ENCODE measurements at places on chromosomes 2 and 18.

DNA sequence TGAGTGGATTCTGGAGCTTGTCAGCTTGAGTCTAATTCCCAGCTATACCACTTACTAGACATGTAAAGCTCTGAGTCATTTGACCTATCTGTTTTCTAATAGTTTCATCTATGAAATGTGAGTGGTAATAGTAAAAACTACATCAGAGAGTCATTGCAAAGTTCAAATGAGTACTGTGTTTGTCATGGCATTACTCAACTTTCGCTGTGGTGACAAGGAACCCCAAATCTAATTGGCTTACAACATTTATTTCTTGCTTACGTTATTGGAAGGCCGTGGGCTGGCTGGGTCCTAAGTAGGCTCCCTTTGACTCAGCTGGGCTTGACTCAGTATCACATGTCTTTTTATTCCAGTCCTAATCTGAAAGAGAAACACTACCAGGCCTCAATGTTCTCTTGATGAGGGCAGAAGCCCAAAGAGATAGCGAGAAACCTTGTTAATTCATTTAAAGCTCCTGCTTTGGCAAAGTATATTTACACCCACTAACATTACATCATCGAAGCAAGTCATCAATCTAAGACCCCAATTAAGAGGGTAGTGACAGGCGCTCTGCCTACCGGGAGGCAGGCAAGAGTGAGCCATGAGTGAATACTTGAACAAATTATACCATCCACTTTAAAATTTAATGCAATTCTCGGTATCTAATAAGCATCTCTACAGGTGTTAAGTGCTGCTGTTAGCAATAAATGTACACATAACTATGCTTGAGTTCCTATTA lies 431.8 kb upstream of the SPHKAP start:
- peak; percentile 98 for DNase-seq

DNA sequence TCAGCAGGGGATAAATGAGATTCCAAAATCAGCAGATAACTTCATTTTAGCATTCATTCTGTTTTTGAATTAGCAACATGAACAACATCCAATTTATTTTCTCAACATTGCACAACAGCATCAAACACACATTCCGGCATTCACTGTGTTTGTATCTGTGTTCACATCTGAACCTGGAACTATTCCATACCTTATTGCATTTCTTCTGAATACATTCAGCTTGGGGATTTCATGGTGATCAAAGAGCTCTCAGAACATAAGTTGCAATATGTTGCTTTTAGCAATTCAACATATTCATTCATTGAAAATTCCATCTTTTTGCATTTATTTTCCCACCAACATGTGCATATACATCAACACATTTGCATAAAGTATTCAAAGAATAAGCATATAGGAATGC lies 1431.7 kb upstream of the PIK3C3 start:
- peak; percentile 20 for DNase-seq

GRCh38 chr18:47756364-47757016 lies 174.0 kb downstream of the SMAD2 start:
- peak; percentile 63 for DNase-seq

GRCh38 chr18:54184836-54185235 lies 39.6 kb downstream of the MBD2 start:
- no peak for DNase-seq

- DNase-seq = no peak
These were observed 16.7 kb downstream of the EXOC6B start for GRCh38 chr2:72809095-72809494.

DNA sequence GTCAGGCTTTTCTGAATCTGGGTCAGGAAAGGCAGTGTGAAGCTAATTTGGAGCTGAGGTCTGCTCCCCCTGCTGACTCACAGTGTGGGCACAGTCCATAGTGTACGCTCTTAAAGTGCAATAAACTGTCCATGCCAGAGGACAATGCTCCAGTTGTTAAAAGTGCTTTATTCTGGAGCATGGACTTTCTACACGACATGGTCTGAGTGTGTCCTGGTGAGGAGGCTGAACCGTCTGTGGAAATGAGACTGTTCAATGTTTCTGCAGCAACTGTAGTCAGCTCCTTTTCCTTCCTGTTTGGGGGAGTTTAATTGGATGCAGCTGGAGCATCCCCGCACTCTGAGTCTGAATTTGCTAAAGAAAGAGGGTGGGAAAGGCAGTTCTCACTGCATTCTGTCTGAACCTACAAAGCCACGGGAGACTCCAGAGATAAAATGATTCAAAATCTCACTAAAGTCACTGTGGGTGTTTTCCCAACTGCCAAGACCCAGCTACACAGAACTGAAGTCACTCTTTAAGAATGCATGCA lies 110.2 kb upstream of the TRIB2 start:
- peak; percentile 65 for DNase-seq

DNA sequence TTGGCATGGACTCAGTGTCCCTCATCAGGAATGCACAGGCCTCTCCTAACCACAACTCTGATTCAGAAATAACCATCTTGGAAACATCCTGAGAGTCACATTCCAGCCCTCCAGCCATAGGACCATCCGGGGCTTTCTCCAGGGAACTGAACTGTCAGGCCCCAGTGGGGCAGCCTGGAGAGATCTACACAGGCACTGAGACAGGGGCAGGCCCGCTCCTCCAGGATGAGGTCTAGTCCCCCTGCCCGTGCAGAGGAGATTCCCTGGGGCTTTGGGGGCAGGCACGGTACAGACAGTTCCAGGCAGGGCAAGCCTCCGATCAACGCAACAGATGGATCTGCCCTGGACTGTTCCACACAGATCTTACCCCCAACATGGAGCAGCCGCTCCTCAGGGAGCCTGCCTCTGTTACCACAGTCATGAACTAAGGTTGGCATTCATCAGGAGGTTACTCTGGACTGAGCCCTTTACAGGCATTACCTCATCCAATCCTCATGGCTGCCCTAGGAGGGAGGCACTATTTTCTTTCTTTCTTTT lies 12.0 kb downstream of the KCNK3 start:
- DNase-seq = peak; percentile 36
